ENCODE measurements at places on chromosomes 5 and 9. TPM values are rescaled to one million over a fixed set of nuclear protein-coding genes. Genes with fewer than 3 reads are reported as not detected.

Gene BTNL9
- 634 TPM for total RNA-seq

DNA sequence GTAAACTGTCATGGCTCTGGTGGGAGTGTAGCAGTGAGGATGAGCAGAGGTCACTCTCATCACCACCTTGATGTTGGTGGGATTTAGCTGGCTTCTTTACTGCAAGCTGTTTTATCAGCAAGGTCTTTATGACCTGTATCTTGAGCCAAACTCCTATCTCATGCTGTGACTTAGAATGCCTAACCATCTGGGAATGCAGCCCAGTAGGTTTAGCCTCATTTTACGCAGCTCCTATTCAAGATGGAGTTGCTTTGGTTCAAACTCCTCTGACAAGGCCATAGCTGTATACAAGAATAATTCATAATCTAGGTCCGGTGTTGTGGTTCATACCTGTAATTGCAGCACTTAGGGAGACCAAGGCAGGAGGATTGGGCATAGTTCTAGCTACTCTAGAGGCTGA lies 85.1 kb downstream of the ARRDC3 start:
- DNase-seq, result no peak

DNA sequence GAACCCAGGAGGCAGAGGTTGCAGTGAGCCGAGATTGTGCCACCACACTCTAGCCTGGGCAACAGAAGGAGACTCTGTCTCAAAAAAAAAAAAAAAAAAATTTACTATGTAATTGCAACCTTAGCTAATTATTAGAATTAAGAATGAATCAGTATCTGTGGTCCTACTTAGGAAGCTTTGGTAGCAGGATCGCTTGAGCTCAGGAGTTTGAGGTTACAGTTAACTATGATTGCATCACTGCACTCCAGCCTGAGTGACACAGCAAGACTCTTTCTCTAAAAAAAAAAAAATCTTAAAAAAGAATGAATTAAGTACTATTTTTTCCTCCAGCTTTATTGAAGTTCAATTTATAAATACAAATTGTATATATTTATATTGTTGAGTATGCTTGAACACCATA lies 16.7 kb downstream of the NDUFAF2 start:
- DNase-seq, result no peak

DNA sequence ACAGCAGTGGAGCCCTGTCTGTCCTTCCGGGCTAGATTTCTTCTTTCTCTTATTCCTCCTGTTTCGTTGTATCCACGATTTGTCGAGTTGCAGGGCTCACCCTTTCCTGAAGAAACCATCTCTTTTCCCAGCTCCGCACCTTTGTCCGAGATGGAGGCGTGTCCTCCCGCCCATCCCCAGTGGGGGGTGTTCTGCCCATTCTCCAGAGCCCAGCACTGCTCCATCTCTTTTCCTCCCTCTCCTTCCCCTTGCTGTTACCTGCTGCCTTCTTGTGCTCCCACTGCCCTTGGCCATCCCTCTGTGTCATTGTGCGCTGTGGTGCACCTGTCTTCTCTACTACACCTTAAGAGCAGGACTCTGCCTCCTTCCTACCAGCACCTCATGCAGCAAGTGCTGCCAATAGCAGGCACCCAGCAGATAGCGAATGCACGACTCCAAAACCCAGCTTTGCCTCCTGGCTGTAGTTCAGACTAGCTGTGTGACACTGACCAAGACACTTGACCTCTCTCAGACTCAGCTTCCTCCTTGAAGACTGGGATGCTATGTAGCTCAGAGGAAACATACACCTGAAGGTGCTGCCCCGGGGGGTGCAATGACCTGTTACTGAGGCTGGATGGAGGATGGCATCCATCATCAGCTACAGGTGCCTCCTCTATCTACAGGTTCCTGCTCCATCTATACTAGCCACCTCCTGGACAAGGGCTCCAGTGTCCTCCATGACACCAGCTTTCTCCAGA lies 8.9 kb downstream of the OR13J1 start:
- no peak for DNase-seq

DNA sequence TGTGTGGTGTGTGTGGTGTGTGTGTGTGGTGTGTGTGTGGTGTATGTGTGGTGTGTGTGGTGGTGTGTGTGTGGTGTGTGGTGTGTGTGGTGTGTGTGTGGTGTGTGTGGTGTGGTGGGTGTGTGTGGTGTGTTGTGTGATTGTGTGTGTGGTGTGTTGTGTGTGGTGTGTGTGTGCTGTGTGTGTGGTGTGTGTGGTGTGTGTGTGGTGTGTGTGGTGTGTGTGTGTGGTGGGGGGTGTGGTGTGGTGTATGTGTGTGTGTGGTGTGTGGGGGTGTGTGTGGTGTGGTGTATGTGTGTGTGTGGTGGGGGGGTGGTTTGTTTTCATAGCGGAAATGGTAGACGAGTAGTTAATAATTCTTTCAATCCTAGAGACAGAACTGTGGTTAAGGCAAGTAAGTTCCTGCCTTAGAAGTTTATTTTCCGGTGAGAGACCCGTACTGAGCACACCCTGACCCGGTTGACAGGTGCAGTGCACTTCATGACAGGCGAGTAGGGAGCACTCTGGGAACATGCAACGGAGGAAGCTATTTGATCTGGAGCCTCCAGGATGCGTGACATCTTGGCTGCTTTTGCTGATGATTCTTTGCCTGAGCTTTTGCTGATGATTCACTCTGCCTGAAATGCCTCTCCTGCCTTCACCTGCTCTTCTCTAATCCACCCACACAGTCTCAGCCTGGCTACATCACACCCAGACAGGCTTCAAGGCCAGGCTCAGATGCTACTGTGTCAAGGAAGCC lies 21.7 kb upstream of the FAT2 start:
- DNase-seq, result no peak

Gene OSTF1
- total RNA-seq, result 48.2 TPM

GRCh38 chr9:13446938-13447842 lies 167.7 kb upstream of the MPDZ start:
- DNase-seq, result no peak

DNA sequence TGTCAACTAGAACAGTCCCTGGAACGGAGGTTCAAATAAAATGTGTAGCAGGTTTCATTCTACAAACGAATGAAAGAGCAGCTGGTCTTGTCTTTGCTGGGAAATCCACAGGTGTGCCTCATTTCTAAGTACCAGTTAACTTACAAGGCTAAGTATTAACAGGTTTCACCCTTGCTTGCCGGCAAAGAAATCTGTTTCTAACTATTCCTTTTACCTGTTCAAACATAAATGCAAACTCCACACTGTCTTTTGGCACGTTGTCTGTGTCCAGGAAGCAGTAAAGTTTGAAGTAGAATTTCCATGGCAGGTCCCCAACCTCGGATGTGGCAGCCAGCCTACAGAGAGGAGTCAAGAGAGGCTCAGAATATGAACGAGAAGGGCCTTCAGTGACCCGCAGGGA lies 54.4 kb upstream of the RETREG1 start:
- DNase-seq, result no peak

DNA sequence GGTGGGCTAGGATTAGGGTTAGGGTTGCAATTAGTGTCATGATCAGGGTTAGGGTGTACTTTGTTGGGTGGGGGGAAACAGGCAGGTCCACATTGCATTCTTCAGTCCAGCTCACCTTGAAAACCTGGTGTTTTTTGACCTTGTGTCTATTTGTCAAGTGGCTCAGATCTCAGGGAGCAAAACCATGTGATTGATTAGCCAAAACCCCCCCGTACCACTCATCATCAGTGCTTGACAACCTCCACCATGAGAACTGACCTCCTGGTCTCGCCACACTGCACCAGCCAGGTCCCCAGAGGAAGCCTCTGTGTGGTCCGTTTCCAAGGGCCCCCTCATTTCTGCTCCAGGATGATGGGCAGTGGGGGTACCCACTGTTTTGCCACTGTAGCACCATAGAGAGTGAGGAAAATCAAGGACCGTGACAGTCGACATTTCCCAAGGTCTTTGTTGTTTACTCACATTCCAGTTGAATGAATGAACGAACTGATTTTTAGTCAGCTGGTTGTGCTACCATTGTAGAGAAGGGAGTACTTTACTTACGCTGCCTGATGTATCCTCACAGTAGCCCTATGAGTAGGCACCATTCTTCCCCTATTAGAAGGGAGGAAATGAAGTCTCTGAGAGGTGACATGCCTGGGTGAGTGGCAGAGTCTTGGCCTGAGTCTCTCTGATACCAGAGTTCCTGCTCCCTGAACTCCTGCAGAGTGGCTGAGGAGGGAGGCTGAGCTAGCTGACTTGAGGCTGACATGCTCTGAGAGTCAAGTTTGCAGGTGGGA lies 84.8 kb downstream of the RAD23B start:
- no peak for DNase-seq

Gene MOCS2
- total RNA-seq, result 21.5 TPM
